CD14-positive monocyte (primary cell): ENCODE measurements at places on chromosomes 1 and 21. TPM values are rescaled to one million over a fixed set of nuclear protein-coding genes. Genes with fewer than 3 reads are reported as not detected.
A peak's percentile ranks its signal among the peaks of the same experiment; 100 is the strongest.

DNA sequence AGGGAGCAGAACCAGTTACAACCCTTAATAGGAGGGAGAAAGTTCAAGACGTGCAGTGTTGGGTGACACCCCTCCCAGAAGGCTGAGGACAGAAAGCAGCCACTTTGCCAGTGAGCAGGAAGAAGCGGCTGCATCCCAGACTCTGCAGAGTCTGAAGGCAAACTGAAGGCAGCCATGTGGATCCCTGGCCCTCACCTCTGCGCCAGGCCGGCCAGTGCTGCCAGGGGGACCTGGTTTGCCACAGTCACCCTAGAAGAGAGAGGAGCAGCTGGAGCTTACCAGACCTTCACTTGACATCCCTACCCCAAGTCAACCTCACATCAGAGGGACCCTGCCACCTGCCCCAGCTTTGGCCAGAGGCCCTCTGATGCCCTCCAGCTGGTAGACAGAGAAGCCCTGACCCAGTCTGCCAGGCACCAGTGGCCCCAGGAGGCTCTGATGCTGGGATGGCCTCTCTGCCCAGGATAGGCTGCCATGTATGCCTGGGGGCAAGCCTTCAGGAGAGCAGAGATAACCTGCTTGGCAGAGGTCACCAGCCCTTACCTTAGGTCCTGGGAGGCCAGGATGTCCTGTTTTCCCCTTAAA, 16.3 kb upstream of the PEF1 start:
- H3K27ac ChIP-seq: no peak overlapping the region
- H3K27me3 ChIP-seq: no peaks in the 10 kb centered on the region
- no peaks in the 10 kb centered on the region for H3K36me3 ChIP-seq
- peaks cover 23% of the 10 kb centered on the region for H3K4me1 ChIP-seq
- no peak for DNase-seq
- no peak overlapping the region for H3K4me3 ChIP-seq

DNA sequence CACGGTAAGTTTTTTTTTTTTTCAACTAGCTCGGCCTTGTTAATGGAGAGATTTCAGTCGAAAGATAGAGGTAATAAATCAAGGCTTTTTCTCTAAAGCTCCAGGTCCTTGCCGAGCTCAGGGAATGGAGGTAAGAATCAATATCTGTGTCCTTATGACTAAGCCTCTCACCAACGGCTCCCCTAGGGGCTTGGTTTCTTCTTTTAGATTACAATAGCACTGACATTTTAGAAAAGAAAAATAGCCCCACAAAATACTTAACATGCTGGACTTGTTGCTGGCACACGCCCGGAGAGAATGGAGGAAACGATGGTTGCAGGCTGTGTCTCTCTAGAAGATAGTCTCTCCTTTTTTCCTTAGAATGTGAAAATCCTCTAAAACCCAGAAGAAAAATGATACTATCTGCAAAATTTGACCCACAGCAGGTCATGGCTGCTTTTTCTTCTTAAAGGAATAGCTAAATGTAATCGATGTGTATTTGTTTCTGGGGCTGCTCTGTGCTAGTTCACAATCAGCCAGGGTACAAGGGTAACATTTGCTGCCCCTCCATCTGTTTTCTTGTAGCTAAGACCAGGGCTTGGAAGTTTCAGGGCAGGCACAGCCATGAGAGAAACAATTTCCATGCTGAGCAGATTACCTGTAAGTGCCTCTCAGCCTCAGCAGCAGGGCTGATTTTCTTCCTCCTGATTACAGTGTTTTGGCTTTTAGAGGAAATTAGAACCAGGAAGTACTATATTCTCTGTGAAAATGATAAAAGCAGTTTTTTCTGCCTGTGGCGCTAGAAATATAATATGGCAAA, 86.2 kb upstream of the GNG12 start:
- no peaks in the 10 kb centered on the region for H3K27me3 ChIP-seq
- DNase-seq: no peak
- H3K4me3 ChIP-seq: no peak overlapping the region
- no peaks in the 10 kb centered on the region for H3K4me1 ChIP-seq
- H3K27ac ChIP-seq: no peak overlapping the region

DNA sequence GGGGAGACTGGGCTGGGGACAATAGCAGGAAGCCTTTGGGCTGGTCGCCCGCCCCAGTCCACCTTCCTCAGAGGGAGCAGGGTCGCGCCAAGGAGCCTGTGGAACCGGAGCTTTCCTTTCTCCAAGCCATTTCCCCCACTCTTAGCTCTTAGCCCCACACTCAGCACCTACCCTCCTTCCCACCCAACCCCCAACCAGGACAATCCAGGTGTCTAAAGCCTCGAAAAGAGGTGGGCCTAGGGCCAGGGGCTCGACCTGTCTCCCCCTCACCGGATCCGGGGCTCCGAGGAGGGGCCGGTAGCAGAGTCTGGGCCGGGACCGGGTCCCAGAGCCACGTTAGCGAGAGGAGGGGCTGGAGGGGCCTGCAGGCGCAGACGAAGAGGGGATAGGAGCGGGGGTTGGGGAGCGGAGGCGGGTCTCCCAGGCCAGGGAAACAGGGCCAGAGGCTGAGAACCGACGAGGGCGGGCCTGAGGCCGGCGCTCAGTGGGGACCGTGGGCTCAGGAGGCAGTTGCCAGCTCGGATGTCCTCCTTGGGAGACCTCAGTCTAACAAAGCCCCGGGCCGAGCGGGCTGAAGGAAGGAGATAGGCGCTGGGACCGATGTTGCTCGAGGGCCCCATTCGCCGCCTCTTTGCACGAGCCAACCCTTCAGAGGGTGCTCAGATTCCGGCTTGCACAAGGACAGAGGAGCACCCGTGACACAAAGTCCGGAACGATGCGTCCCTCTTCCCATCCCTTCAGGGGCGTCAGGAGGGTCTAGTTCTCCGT, 943 bp downstream of the SEMA6C start:
- H3K4me1 ChIP-seq: peaks cover 23% of the 10 kb centered on the region
- H3K36me3 ChIP-seq: no peaks in the 10 kb centered on the region
- peaks cover 2% of the 10 kb centered on the region for H3K27me3 ChIP-seq
- no peak overlapping the region for H3K27ac ChIP-seq
- peak overlapping the region; percentile 64 for H3K4me3 ChIP-seq

DNA sequence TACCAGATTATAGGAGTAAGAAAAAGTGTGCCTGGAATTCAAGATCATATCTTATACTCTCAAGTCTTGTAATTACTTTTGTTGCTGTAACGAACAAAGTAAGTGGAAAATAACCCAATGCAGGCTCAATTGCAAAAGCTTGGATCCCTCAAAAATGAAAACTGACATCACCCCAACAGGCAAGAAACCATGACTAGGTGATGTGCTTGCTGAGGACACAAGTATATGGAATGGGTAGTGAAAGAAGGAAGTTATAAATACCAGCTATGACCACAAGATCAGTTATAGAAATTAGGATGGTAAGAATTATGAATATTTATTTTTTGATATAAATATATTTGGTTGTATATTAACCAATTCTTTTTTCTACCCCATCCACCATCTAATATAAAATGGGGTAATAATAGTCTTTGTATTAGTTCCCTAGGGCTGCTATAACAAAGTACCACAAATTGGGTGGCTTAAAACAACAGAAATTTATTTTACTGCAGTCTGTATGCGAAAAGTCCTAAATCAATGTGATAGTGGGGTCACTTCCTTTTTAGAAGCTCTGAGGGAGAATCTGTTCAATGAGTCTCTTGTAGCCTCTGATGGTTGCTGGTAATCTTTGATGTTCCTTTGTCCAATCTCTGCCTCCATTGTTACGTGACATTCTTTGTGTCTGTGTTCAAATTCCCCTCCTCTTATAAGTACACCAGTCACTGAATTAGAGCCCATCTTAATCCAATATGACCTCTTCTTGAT, 45.0 kb downstream of the DUSP10 start:
- no peaks in the 10 kb centered on the region for H3K27me3 ChIP-seq
- no peak overlapping the region for H3K4me3 ChIP-seq
- no peak overlapping the region for H3K27ac ChIP-seq
- H3K36me3 ChIP-seq: no peaks in the 10 kb centered on the region
- H3K4me1 ChIP-seq: peaks cover 56% of the 10 kb centered on the region

DNA sequence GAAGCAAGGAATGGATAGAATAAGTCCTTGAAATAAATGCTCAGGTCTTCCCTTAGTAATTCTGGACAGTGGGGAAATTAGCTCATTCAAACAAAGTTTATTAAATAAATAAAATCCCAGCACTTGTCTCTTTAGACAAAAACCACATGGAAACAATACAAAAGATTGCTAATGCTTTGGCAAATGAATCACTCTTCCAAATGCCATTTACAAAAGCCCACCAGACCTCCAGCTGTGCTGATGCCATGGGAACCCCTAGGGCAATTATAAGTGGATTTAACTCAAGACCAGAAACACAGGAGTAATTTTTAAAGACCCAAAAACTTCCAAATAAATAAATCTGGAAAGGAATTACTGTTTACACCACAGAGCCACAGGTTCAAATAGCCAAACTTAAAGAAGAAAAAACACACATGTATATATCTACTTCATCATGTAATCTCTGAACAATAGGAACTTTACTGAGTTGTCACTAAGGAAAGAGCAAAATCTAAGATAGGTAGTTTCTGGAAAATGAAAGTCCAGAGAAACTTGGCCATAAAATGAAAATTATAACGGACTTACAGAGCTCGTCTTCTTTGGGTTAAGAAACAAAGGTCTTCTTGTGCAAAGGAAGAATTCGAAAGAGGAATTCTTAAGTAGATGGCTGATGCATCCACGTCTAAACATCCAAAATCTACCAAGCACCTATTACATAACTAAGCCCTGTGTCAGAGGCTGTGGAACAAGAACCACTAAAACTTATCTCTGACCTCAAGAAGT, 399.4 kb downstream of the SMYD3 start:
- H3K27ac ChIP-seq: no peak overlapping the region
- H3K36me3 ChIP-seq: no peaks in the 10 kb centered on the region
- no peaks in the 10 kb centered on the region for H3K27me3 ChIP-seq

DNA sequence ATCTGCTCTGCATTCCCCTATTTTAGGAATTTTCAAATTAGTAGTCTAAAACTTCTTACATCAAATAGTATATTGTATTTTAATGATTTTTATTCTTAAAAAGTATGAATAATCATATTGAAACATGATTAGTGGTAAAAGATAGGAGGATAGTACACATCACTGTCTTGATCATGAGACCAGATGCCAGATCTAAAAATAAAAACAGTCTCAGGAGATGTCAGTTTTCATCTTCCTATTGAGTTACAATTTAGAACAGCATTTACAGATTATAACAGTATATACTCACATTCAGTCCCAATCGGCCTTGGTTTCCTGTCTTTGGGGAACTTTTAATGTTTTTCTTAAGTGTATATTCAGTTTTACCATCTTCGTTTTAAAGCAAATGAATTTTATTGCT, 95.9 kb downstream of the USP25 start:
- no peaks in the 10 kb centered on the region for H3K27me3 ChIP-seq
- H3K36me3 ChIP-seq: peaks cover 95% of the 10 kb centered on the region
- no peak overlapping the region for H3K27ac ChIP-seq

DNA sequence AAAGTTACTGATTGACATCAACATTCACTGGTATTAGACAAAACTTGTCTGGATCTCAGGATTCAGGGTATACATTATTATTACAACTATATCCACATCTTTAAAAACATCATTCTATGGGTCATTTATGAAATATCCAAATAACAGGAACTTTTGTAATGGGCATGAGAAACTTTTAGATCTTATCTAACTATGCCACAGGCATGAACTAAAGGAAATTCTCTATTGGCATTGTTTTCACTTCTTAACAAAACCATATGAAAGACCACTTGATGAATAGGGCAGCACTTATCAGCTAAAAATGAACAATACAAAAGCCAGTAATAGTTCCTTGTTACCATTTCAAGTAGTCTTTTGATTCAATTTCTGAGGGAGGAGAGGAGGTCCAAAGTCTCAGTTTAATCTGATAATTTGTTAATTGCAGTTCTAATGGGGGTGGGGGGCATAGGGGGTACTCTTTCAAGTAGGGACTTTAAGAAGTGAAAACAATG, 30.8 kb upstream of the CPLANE2 start:
- peaks cover 5% of the 10 kb centered on the region for H3K36me3 ChIP-seq
- H3K27ac ChIP-seq: no peak overlapping the region
- no peaks in the 10 kb centered on the region for H3K27me3 ChIP-seq
- no peak for DNase-seq

DNA sequence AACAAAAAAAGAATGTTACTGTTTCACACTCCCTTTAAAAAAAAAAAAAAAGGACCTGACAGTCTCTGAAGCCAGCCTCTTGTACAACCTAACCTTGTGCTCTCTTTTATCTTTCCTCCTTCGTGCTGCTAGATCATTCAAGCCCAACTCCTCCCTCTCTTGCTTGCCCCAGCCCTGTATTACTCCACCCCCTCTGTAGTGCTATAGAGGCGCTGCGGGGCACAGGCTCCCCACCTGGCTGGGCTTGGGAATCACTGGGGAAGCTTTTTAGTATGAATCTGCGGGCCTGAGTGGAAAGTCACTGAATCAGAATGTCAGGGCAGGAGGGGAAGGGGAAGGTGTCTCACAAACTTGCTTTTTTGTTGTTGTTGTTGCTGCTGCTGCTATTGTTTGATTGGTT, 383.7 kb upstream of the CAMK1G start:
- no peak overlapping the region for H3K4me3 ChIP-seq
- no peak overlapping the region for H3K27ac ChIP-seq
- no peaks in the 10 kb centered on the region for H3K4me1 ChIP-seq
- no peak for DNase-seq

GRCh38 chr1:5120559-5120958, 466.1 kb downstream of the AJAP1 start:
- no peaks in the 10 kb centered on the region for H3K4me1 ChIP-seq
- no peak for DNase-seq
- no peaks in the 10 kb centered on the region for H3K36me3 ChIP-seq
- H3K27me3 ChIP-seq: no peaks in the 10 kb centered on the region

GRCh38 chr1:6007318-6008083, 15.3 kb upstream of the NPHP4 start:
- no peak overlapping the region for H3K27ac ChIP-seq
- H3K36me3 ChIP-seq: no peaks in the 10 kb centered on the region
- H3K4me3 ChIP-seq: no peak overlapping the region
- no peak for DNase-seq

DNA sequence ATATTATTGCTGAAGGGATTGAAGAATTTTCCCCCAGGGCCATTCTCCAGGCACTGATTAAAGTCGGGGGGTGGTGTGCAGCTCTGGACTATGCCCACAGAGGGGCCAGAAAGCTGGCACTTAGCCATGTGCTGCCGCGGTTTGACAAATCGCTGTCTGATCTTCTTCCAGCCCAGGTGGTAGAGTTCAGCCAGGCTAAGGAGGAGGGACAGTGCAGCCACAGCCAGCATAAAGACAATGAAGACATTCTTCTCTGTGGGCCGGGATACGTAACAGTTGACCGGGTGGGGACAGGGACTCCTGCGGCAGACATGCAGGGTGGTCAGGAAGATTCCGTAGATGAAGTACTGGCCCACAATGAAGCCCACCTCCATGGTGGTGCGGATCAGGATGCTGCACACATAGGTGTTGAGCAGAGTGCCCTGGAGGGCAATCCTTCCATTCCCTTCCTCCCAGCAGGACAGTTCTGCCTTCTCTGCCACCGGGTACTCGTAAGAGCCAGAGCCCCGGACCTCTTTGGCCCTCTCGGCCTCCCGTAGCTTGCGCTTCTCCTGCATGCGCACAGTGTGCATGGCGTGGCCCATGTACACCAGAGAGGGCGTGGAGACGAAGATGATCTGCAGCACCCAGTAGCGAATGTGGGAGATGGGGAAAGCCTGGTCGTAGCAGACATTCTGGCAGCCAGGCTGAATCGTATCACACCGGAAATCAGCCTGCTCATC, 1.9 kb downstream of the GJA5 start:
- H3K27ac ChIP-seq: no peak overlapping the region
- DNase-seq: no peak
- H3K27me3 ChIP-seq: no peaks in the 10 kb centered on the region
- H3K4me3 ChIP-seq: no peak overlapping the region

- peaks cover 25% of the 10 kb centered on the region for H3K27me3 ChIP-seq
- H3K27ac ChIP-seq: no peak overlapping the region
- no peak for DNase-seq
- H3K4me1 ChIP-seq: no peaks in the 10 kb centered on the region
- H3K4me3 ChIP-seq: no peak overlapping the region
Observed at GRCh38 chr1:34779526-34779925, 1.5 kb upstream of the GJB3 start.

Gene TACSTD2
- polyA plus RNA-seq: not detected

Gene PRDM2
- polyA plus RNA-seq: 7.6 TPM

Gene PARK7
- polyA plus RNA-seq: 391 TPM
